ENCODE measurements at places on chromosomes 1 and 21.

- DNase-seq = no peak
Observed at GRCh38 chr1:164625004-164625617, 66.1 kb downstream of the PBX1 start.

DNA sequence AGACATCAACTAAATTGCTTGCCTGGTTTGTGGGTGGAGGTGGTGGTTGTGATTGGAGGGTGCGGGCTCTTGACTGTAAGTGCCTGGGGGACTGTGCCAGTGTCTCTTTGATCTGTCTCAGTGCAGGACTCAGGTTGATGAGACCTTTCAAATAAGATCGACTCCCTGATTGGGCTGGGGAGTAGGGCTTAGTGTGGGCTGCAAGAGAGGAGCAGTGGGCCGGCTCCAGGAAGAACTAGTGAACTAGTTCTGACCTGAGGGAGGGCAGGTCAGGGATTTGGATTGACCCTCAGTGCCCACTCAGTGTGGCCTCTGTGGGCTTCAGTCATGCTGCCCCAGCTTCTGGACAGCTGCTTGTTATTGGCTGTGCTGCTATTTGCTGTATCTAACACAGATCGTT is 130.6 kb upstream of the CACNA1E start:
- DNase-seq = no peak

DNA sequence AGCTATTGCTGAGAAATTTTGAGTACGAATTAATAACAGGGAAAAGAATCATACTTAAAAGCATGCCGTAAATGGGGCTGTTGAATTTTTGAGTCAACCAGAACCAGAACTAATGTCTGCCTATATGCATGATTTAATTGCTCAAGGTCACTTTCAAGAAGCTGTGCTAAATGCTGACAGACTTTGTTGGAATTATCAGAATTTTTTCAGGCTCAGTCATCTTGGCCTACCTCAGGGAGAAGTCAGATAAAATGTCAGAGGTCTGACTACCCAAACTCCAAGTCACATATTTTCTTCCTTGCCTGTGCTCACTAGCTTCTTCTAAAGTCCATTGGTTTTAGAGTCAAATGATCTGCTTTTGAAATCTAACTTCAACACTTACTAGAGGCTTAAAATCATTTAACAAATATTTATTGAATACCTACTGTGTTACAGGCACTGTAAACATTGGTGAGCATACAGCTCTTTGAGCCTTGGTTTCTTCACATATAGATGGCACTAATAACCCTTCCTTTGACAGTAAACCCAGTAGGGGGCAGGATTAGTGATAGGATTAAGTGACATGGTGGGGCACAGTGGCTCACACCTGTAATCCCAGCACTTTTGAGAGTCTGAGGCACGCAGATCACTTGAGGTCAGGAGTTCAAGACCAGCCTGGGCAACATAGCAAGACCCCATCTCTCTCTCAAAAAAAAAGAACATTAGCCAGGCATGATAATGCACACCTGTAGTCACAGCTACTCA is 121.2 kb upstream of the SLC44A3 start:
- no peak for DNase-seq

GRCh38 chr1:78044796-78045562 is 787 bp upstream of the GIPC2 start:
- no peak for DNase-seq

DNA sequence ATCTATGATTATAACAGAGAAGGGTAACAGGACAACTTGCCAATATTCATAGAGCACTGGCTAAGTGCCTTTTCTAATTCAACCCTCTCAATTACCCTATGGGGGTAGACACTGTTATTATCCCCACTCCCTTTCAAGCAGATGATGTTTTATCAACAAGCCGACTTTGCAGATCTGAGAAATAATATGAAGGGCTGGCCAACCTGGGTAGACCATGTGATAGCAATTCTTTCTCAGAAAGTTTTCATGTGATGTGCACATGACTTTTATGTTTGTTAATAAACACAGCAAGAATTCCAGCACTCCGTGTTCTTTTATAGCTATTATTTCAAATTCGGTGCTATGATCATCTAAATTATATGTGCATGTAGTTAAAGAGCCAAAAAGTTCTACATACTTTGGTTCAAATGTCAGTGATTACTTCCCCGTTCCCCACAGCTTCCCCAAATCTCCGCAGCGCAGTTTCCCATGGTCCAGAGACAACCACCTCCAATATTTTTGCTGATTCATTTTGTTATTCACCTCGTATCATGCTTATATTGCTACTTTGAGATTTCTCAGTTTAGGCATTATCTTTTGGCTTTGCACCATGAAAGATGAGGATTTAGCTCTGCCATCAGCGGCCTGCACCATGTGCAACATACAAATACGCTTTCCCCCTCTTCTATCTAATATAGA is 96.7 kb upstream of the GADD45A start:
- no peak for DNase-seq

- no peak for DNase-seq
Observed at GRCh38 chr1:147267711-147268110, 25.2 kb downstream of the CHD1L start.

DNA sequence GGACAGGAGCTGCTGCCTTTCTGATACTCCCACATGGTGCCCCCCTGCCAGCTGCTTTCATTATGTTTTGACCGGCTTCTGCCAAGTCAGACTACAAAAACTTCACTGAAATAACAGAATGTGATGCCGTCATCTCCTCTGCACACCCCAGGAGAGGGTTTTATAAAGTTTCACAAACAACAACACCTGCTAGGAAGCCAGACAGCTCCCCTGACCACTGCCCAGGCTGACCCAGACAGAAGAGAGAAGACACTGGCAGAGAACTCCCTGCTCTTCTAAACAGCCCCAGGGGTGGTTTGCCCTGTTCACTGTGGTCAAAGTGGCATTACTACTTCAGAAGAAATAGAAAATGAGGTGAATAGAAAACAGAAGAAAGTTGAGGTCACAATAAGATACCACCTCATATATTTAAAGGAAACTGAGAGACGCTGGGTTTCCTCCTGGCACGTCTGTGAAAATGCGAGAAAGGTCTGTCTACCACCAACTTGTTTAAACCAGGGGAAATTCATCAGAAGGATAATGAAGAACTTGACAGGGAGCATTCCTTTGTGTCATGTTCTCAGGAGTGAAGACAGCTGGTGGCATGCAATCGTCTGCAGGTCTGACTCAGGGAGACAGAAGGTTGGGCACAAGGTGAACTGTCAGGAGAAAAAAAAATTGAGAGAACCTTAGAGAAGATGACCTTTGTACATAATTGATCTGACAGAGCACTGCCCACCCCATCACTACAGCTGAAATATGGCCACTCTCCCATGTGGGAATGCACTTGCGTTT is 119.0 kb upstream of the NFIA start:
- no peak for DNase-seq

GRCh38 chr1:189538271-189538670 is 939.4 kb downstream of the BRINP3 start:
- no peak for DNase-seq

DNA sequence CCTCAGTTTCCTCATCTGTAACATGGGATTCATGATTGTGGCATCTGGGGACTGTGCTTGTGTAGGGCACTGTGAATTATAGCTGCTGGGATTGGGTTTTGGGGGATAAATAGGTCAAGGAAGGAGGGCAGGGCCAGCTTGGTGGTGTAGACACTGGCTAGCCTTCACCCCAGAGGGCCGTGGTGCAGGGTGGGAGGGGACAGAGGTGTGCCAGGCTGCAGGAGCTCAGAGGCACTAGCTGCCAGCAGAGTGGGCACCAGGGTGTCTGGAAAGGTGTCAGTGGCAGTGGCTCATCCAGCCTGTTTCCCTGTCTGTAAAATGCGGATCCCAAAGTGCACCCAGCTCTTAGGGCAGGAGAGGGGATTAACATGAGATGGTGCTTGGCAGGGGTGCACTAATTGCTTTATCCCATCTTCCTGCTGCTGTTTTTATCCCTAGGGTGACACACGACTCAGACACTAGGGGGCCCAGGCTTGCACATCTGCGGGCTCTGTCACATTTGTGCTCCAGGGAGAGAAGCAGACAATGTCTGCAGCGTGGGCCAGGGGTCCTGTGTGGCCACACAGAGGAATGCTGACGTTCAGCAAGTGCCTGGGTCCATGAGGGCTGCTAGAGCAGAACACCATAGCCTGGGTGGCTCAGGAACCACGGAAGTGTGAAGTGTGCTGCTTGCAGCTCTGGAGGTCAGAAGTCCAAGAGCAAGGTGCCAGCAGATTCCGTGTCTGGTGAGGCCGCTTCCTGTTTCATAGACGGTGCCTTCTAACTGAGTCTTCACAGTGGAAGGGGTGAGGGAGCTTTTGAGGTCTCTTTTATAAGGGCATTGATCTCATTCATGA is 19.3 kb downstream of the OBSCN start:
- no peak for DNase-seq

- no peak for DNase-seq
Observed at GRCh38 chr1:184634296-184634695, 120.4 kb downstream of the EDEM3 start.

GRCh38 chr1:109760581-109761226 is 3.0 kb downstream of the EPS8L3 start:
- DNase-seq = no peak

GRCh38 chr1:110829955-110830553 is 42.9 kb upstream of the CD53 start:
- peak; percentile 70 for DNase-seq

GRCh38 chr1:48025076-48025475 is 27.9 kb upstream of the TRABD2B start:
- DNase-seq = no peak

GRCh38 chr1:43509740-43510375 is 20.8 kb upstream of the PTPRF start:
- DNase-seq = no peak

DNA sequence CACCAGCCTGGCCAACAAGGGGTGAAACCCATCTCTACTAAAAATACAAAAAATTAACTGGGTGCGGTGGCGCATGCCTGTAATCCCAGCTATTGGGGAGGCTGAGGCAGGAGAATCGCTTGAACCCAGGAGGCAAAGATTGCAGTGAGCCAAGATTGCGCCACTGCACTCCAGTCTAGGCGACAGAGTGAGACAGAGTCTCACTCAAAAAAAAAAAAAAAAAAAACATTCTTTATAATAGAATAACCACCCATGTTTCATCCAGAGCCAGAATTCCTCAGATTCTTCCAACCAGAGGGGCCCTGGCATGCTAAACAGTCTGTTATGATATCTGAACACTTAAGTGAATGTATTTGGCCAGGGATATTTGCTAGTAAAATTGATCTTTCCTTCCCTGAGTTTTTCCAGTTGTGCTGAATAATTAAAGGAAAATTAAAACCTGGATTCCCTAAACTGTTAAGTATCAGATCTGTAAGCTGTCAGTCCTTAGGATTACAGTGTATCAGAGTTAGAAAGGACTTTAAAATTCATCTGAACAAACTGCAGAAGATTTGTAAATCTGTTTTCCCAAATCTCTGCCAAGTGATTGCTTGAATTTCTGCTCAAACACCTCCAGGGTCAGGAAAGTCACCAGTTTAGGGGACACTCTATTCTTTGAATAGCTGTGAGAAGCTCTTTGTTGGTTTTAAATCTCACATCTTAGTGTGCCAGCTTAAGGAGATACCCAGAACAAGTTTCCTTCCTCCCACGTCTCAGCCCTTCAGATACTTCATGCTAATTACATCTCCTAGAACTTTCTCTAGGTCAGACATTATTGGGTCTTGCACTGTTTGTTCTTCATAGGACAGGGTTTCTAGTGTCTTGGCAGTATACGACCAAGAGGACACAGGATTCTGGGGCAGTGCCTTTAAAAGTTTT is 84.6 kb upstream of the BMP8A start:
- DNase-seq = no peak

- peak; percentile 8 for DNase-seq
Observed at GRCh38 chr1:19974822-19975416, 4.5 kb downstream of the PLA2G2A start.

DNA sequence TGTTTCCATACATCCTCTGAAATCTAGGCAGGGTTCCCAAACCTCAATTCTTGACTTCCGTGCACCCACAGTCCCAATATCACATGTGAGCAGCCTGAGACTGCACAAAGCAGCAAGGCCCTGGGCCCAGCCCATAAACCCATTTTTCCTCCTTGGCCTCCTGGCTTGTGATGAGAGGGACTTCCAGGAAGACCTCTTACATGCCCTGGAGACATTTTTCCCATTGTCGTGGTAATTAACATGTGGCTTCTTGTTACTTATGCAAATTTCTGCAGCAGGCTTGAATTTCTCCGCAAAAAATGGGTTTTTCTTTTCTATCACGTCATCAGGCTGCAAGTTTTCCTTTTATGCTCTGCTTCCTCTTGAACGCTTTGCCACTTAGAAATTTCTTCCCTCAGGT is 3.3 kb upstream of the PIGK start:
- DNase-seq = no peak

GRCh38 chr1:25150985-25151495 is 81.3 kb downstream of the SYF2 start:
- no peak for DNase-seq

DNA sequence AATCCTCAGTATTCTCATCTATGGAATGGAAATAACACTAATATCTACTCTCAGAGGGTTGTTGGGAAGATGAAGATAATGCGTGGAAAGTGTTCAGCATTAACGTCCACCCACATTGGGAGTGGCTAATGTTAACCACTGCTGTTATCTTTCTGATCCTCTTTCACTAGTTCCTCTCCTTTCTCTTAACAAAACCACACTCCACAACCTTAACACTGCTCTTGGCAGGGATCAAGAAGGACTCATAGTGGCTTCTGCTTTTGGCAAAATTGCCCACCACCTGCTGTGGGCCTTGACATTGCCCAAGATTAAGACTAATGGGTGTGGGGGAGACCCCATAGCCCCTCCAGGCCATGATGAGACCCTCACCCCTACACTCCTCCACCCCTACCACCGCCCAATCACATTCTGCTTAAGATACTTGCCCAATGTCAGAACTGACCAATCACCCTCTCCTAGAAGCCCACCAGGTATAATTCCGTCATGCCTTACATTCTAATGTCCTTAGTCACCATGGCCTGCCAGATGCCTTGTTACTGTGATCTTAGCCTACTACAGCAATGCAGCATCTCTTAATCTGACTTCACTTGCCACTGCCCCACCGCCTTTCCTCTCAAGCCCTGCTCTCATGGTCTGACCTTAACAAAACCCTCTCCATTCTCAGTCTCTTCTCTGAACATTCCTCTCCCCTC is 27.1 kb downstream of the DHCR24 start:
- no peak for DNase-seq

GRCh38 chr1:156461781-156462647 is 38.6 kb downstream of the MEF2D start:
- no peak for DNase-seq

All from T-cell (primary cell).